ENCODE measurements at places on chromosomes 16 and 17.

- H3K27ac ChIP-seq = no peak overlapping the region
- no peak for DNase-seq
- peaks cover 3% of the 10 kb centered on the region for H3K36me3 ChIP-seq
- H3K27me3 ChIP-seq = no peaks in the 10 kb centered on the region
Observed at GRCh38 chr16:81607805-81608522, 163.4 kb downstream of the CMIP start.

DNA sequence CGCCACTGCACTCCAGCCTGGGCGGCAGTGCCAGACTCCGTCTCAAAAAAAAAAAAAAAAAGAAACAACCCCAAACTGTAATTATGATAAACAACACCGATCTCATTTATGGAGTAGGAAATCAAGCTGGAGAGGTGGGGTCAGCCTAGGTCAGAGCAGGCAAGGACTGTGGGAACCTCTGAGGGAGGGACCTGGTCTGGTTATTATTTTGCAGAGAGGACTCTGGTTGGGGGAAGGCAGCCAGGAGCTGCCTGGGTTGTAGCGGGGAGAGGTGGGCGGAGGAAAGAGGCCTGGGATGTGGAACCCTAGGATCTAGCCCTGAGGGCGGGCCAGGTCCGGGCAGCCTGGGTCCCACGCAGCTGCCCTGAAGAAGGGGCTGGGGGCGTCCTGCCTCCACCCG is 10.9 kb upstream of the HS3ST6 start:
- no peak overlapping the region for H3K27ac ChIP-seq
- no peak overlapping the region for H3K4me3 ChIP-seq
- no peak for DNase-seq

DNA sequence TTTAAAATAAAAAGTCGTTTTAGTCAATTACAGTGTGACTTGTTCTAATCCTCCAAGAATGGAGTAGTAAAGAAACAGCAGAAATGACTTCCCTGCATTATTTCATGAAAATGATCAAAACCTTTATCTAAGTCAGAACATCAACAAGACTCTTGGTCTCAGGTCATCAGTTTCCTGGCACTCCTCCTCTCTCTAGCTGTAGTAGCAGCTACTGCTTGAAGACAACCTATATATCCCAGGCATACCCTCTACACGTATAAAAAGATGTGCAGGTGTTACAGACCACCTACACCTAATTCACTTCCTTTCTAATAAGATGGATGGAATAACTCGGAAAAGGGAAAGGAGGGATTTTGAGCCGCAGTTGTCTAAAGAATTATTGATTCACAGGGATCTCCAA is 1.6 kb upstream of the FBF1 start:
- H3K27ac ChIP-seq = no peak overlapping the region
- no peaks in the 10 kb centered on the region for H3K27me3 ChIP-seq
- no peak overlapping the region for H3K4me3 ChIP-seq
- DNase-seq = no peak
- H3K4me1 ChIP-seq = peaks cover 4% of the 10 kb centered on the region

GRCh38 chr17:7014995-7015958 is 2.9 kb downstream of the RNASEK start:
- peaks cover 26% of the 10 kb centered on the region for H3K4me1 ChIP-seq
- H3K4me3 ChIP-seq = peak overlapping the region; percentile 83
- DNase-seq = peak; percentile 74
- H3K27ac ChIP-seq = peak overlapping the region; percentile 98
- H3K27me3 ChIP-seq = no peaks in the 10 kb centered on the region
- H3K36me3 ChIP-seq = no peaks in the 10 kb centered on the region

DNA sequence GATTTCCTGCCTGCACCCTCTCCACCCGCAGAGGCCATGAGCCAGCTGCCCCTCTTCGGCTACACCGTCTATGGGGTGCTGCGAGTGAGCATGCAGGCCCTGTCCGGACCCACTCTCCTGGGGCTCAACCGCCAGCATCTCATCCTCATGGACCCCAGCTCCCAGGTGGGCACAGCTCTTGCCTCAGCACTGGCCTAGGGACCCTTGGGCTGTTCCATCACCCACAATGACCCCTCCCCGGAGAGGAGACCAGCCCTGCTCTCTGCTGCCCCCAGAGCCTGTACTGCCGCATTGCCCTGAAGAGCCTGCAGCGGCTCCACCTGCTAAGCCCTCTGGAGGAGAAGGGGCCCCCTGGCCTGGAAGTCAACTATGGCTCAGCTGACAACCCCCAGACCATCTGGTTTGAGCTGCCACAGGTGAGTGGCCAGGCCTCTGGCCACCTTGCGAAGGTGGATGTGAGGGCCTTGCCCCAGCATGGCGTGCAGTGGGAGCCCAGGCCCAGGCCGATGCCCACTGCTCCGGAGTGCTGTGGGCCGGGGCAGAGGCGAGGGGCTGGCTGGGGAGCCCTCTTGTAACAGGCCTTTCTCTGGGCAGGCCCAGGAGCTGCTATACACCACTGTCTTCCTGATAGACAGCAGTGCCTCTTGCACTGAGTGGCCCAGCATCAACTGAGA is 7.3 kb upstream of the SMIM5 start:
- H3K4me1 ChIP-seq = no peaks in the 10 kb centered on the region
- no peaks in the 10 kb centered on the region for H3K27me3 ChIP-seq
- peaks cover 6% of the 10 kb centered on the region for H3K36me3 ChIP-seq
- H3K4me3 ChIP-seq = no peak overlapping the region
- no peak overlapping the region for H3K27ac ChIP-seq
- DNase-seq = no peak
